ENCODE measurements at places on chromosomes 1 and 21.

DNA sequence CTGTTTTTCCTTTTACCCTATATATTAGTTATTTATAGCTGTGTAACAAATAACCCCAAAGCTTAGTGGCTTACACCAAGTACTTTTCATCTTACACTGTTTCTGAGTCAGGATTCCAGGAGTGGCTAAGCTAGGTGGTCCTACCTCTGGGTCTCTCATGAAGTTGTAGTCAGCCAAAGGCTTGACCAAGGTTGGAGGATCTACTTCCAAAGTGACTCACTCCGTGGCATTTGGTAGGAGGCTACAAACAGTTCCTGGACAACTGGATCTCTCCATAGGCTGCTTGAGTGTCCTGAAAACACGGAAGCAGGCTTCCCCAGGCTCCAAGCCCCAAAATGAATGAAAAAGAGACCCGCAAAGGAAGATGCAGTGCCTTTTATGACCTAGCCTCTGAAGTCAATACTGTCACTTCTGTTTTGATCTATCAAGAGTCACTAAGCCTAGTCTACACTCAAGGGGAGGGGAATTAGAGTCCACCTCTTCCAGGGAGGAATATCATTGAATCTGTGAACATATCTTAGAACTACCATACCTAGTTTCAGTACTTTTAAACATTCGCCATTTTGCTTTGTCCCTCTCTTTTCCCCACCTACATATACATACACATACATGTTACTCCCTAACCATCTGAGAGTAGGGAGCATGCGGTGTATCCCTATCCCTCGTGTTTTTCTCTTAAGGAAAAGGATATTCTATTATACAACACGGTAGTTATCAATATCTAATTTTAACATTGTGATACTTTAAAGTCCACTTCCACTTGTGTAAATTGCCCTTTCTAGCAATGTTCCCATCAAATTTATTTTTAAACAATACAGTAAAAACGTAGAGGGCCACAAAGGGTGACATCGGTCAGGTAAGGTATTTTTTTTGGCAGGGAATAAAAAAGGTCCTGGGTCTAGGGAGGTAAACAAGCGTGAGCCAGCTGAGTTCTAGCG, 67.2 kb downstream of the SLC35A3 start:
- peak; percentile 28 for DNase-seq

DNA sequence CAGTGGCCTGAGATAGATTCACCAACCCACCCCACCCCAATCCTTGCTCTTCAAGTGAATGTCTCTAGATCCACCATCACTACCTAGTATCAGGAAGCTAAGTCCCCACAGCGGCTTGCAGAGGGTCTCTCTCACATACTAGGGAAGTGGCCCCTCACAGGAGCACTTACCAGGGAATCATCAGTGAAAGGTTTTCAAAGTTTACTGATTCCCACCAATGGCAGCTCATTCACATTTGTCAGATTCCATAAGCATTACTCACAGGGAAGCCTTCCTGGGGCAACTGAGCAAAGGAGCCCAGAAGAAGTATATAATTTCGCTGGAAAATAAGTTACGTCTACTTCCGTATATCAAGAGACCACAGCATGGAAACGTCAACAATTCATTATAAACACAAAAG, 120.8 kb downstream of the GREM2 start:
- no peak for DNase-seq

DNA sequence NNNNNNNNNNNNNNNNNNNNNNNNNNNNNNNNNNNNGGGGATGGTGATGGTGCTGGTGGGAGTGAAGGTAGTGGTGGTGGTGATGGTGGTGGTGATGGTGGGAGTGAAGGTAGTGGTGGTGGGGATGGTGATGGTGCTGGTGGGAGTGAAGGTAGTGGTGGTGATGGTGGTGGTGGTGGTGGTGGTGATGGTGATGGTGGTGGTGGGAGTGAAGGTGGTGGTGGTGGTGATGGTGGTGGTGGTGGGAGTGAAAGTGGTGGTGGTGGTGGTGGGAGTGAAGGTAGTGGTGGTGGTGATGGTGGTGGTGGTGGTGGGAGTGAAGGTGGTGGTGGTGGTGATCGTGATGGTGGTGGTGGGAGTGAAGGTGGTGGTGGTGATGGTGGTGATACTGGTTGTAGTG, 93.6 kb downstream of the CRYAA start:
- DNase-seq: no peak

GRCh38 chr1:53477651-53478501, 18.7 kb downstream of the DMRTB1 start:
- DNase-seq: peak; percentile 58

DNA sequence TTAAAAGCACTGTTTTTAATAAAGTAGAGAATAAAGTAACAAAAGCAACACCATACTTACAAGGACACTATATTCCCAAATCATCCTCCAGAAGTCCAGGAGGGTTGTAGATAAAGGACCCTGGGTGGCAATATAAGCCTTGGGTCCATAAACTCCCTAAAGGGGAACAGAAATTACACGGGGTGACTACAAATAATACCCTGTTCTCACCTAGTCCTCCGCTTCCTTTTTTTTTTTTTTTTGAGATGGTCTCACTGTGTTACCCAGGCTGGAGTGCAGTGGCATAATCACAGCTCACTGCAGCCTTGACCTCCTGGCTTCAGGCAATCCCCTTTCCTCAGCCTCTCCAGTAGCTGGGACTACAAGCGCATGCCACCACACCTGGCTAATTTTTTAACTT, 13.1 kb downstream of the PTPN22 start:
- no peak for DNase-seq

GRCh38 chr1:82686774-82687173, 886.0 kb downstream of the ADGRL2 start:
- DNase-seq: no peak

DNA sequence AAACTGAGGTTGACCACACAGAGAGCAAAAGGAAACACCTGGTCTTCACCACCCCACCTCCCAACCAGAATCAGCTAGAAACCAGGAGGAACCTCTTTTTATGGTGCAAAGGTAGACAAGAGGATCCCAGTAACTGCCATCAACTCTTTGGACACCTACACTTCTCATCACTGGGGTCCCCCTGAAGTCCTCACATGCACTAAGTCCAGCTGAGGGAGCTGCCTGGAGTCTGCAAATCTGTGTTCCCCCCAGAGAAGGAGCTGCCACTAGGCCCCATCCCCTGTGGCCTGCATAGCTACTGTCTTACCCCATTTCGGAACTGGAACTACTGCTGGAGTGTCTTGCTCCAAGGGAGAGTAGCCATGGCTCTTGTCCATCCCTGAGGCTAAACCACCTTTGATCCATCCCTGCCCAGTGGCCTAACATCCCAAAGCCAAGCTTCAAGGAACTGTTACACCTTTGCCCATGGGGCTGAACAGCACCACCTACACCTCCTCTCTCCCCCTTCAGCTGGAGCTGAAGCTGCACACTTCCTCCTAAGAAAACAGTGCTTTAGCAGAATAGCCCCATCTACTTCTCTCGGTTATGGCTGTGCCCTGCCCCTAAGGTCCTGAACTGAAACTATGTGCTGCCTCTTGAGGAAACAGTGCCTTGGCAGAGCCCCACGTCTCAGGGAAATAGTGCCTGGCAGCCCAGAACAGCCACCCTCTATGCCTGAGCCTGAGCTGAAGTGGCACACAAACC, 85.4 kb upstream of the CD53 start:
- DNase-seq: no peak

GRCh38 chr1:157442065-157442464, 110.2 kb downstream of the FCRL5 start:
- DNase-seq: no peak

DNA sequence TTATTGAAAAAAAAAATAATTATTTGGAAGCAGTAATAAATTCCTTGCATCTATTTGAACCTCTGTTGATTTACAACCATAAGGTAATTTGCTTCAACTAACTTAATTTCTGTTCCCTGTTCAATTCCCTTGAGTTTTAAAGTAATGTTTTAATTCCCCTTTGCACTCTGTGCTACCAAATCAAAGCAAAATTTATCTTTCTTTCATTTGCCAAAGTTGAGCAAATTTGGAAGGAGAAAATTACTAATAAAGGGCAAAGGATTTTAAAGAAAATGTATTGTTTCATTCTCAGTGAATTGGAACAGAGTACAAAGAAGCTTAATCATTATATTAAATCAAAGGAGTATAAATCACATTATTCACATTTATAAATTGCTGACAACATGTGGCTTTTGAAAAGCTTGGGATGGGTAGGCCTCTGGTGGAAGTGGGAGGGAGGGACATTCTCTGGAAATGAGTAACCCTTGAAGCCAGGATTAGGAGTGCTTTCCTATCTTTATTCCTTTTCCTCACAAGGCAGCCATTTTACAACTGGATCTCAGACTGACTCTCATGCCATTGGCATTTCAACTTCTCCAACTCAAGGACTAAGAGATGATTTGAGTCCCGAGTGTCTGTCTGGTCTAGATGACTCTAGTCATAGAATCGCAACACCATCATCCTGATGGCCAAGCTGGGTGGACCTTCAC, 331.6 kb upstream of the DUSP10 start:
- no peak for DNase-seq

DNA sequence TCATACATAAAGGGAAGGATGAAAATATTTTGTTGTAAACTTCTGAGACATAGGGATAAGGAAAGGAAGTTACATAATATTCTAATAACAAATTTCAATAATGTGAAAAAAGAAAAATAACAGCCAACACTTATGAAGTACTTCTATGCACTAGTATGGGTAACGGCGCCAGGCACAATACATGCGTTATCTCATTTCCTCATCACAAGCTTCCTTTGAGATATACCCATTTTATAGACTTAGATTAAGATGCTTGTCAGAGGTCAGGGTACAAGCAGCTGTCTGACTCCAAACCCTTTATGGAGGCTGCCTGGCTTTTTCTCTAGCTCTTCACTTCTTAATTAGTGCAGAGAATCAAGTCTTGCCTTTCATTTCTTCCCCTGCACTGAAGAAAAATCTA, 41.3 kb downstream of the TCP10L start:
- DNase-seq: no peak

GRCh38 chr1:117122330-117123025, 929 bp upstream of the TRIM45 start:
- DNase-seq: peak; percentile 78

GRCh38 chr1:224959115-224959514, 29.6 kb downstream of the DNAH14 start:
- DNase-seq: no peak

- DNase-seq: no peak
Observed at GRCh38 chr1:165674599-165674998, 23.8 kb downstream of the ALDH9A1 start.

DNA sequence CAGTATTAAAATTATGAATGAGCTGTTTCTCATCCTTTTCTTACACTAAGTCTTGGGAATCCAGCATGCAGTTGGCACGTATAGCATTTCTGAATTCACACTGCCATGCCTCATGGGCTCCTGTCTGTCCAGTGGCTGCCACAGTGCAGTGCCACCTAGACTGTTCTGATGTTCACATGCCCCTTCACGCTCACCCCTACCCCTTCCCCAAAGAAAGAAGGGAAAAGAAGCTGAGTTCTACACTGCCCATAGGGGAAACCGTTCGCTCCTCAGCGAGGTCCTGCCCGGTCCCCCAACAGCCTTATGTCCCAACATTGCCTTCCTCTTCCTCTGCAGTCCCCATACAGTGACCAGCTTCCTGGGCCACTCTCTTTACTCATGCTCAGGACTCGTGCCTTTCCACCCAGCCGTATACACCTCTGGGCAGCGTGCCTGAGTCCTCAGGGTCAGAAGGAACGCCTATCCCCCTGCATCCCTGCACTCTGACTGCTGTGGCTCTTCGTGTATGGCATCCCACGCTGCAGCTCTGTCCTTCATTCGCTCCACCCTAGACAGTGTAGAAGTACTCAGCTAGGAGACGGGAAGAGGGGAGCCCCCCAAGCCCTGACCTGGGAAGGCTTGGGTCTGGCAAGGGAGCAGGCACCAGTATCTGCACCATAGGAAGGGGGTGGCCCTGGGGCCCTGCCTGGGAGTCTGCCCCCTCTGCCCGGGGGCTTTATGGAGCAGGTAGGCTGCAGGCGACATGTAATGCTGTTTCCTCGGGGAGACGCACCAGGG, 24.1 kb upstream of the ARF1 start:
- DNase-seq: no peak

DNA sequence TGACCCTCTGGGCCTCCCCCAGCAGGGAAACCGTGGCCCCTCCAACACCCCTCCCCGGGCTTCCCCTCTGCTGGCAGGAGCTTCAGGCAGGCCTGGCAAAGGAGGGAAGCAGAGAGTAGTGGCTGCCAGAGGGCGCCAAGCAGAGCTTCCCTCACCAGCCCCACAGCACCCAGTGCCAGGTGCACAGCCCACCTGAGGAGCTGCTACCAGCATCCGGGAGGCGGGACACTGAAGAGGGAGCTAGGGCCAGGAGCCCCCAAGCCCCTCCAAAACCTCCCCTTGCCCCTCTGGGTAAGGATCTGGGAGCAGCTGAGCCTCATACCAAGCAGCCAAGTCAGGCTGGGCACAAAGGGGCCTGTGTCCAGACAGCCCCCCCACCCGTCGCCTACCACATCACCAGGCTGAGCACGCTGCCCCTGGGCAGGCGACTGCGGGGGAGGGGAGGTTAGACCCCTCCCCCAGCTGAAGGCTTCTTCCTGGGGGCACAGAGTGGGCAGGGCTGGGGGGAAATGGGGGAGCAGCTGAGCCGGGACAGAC, 19.6 kb downstream of the CCDC24 start:
- DNase-seq: no peak

DNA sequence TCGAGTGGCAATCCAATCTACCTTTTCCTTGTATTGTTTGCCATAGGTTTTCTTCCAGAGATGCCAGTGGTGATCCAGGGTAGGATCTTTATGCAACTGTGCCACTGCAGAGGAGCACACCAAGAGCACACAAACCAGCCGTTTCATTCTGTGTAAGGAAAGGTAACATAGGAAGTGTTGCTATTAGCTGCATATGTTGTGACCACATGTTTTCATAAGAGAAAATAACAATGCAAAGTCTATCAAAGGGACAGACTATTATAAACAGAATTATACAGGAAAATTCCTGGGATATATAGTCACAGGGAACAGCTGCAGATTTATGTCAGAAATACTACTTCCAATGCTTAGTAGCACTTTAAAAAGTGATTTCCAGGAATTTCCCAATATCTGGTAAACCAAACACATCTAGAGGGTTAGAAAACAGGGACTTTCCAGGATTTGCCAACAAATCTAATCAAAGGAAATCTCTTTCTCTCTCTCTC, 919 bp downstream of the CTSS start:
- peak; percentile 37 for DNase-seq

DNA sequence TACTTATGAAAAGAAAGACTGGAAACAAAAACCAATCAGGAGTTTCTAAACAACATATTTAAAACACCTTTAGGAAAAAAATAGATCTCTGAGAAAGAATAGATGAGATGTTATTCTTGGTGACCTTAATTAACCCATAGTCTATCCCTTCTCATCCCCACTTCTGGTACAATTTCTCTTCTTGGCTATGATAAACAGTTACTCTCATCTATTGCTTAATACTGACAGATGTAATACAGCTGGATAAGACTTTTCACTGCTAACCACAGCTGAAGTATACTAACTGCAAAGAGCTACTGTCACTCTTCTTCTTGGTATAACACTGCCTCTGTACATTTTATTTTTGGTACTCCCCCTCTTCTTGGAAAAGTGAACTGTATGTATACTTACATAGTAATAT, 15.2 kb downstream of the EXTL2 start:
- DNase-seq: no peak

GRCh38 chr21:17044696-17045095, 468.1 kb upstream of the CXADR start:
- no peak for DNase-seq

GRCh38 chr1:53957194-53957818, 11.2 kb downstream of the LRRC42 start:
- DNase-seq: no peak

Measured in tongue (tissue), 3 donors.